NCI-H1092 (cell line): ENCODE measurements at places on chromosomes 5 and 9.

GRCh38 chr5:170216257-170216864 lies 16.4 kb upstream of the C5orf58 start:
- DNase-seq = peak; percentile 1

DNA sequence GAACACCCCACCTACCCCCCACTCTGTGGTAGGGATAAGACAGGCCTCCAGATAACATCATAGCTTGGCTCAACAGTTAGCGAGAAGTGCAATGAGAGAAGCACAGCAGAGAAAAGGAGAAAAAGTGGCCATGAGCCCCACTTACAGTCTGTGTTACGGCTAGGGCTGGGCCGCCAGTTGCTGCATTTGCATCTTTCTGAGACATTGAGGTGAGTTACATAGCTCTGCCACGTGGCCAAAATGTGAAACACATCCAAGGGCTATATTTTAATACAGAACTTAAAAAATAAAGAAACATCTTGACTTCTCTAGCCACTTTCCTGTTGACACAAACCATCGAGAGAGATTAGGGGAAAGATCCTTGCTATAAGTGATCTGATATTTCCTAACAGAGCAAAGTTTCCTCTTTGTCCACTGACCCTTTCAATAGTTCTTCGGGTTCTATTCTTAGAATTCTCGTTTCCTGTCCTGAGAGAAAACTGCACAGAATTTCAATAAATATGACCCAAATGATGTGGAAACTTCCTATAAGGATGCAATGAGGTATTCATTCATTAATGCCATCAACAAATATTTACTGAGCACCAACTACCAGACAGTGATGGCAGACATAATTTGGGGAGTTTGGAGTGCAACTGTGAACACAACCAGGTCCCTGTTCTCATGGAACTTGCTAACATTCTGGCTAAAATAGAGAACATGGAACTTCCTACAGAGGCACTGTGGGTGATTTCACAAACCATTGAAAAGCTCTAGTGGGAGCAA lies 3.2 kb upstream of the TLE4 start:
- no peak for DNase-seq

DNA sequence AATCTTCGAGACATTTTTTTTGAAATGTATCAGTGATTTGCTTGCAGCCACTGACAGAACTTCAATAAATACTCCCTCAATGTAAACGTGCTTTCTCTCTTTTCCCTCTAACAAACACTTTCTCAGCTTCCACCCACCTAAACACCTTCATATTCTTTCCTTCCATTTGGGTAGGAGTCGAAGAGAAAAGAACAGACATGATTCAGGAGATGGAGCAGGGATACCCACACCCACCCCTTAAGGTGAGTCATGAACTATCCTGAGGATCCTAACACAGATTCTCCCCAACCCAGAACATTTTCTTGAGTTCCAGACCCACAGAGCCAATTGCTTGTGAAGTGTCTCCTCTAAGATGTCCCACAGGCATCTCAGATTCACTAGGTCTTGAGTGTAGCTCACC lies 488.8 kb downstream of the CDK5RAP2 start:
- no peak for DNase-seq

- no peak for DNase-seq
These were observed 49.6 kb downstream of the DCP2 start for GRCh38 chr5:113026211-113026610.

- DNase-seq = no peak
These were observed 557.9 kb downstream of the CAAP1 start for GRCh38 chr9:26334706-26335105.

DNA sequence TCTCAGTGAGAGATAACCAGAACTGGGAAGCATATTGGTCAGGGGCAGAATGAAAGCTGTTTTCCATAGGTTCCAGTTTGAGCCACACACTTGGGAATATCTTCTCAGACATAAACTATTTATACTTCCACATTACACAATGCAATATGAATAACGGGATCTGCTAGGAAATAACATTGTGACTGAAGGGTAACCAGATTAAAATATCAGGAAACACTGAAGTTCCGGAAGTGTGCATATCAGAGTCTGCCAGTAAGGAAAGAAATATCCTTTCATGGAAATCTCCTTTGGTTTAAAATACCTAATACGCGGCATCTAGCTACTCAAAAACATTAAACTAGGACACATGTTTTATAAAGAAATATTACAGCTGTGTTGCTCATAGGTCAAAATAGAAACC lies 56.3 kb downstream of the ST8SIA4 start:
- DNase-seq = no peak

DNA sequence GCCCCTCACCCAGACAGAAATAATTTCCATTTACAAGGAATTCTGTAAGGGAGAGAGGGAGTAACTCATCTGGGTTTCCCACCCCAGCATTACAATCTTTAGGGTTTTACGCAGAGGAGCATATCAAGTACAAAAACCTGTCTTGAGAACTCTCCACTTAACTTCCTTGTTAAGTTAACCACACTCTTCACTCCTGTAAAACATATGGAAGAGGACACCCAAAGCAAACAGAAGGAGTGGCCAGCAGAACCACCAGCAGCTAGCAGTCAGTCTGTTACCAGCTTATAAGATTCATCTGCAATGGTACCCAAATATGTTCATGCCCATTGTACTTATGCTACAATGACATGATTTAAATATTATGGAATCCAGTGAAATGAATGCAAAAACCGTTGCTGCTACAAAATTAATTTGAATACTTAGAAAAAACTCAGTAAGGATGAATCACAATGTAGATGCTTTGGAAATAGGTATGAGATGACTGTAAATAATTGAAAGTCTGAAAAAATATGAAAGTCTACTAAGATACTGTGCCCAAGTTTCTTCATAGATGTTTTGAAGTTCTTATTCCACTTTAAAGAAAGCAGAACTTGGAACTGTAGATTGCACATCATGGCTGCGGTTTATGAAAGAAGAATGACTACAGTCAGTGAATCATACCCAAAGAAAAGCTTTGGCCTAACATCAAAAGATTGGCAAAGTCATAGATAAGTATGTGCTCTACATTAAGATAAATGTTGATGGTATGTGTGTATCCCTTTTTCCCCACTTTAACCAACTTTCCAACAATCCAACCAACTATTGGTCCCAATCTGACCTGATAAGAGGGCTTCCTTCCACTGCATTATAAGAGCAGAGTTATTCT lies 233.6 kb downstream of the ACTL7B start:
- DNase-seq = no peak

- no peak for DNase-seq
These were observed 53.7 kb upstream of the ANKH start for GRCh38 chr5:14925326-14925725.

- peak; percentile 33 for DNase-seq
These were observed 39.3 kb downstream of the NR2F1 start for GRCh38 chr5:93622240-93622885.
